Activated naive CD4-positive, alpha-beta T cell treated with anti-CD3 and anti-CD28 coated beads, Interleukin-2, amount 10 ng/mL, durations not matched to agents 7 days and 5 days (primary cell): ENCODE measurements at places on chromosomes 13 and 19.
A peak's percentile ranks its signal among the peaks of the same experiment; 100 is the strongest.

DNA sequence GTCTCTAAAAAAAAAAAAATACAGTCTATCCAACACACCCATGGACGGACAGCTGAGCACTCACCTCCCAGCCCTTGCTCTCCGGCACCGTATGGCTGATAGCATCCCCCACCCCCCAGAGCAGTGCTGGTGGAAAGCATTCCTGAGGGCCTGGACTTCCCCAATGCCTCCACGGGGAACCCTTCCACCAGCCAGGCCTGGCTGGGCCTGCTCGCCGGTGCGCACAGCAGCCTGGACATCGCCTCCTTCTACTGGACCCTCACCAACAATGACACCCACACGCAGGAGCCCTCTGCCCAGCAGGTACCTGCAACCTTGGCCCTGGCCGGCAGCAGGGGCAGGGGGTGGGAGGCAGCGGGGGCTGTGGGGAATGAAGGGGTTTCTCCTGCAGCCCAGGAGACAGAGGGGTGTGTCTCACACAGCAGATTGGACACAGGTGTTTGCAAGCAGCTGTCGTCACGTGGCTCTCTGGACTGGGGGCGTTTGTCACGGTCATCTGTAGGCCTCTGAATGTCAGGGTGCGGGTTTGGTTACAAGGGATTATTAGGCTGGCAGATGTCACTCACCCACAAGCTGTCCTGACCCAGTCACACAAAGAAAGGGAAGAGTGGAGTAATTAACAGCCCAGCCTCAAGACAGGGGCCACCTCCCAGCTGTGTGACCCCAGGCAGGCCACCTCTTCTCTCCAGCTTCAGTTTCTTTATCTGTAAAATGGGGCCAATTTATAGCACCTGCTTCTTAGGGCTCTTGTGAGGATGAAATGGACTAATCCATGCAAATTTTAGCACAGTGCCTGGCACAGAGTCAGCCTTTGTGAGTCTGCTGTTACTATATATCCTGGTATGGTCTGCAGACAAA lies 19.3 kb downstream of the PLD3 start:
- no peak for DNase-seq

DNA sequence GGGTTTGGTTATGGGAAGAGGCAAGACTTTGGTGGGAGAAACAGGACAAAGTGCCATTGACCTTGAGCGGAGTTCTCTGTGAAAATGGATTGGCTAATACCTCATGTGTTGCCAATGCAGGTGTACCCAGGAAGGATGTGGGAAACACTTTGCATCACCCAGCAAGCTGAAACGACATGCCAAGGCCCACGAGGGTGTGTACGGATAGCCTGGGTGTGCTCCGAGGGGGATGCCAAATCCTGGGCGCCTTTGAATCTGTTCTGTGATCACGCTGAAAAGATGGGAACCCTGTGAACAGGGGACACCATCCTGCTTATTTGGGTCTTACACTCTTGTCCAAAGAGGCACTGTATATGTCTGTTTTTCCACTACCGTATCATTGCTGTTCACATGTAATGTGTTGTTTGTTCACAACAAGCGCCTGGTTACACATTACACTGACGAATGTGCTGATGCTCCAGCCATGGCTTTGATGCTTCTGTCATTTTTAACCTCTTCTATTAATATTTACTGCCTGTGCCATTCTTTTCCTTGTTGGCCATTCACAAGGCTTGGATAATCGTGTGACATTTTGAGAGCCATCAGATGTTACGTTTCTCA lies 8.3 kb downstream of the GTF3A start:
- no peak for DNase-seq

- peak; percentile 56 for DNase-seq
Measured at GRCh38 chr19:48896191-48896720, 2.3 kb downstream of the TULP2 start.

GRCh38 chr13:89584058-89584620 lies 1763.3 kb upstream of the MIR17HG start:
- no peak for DNase-seq

DNA sequence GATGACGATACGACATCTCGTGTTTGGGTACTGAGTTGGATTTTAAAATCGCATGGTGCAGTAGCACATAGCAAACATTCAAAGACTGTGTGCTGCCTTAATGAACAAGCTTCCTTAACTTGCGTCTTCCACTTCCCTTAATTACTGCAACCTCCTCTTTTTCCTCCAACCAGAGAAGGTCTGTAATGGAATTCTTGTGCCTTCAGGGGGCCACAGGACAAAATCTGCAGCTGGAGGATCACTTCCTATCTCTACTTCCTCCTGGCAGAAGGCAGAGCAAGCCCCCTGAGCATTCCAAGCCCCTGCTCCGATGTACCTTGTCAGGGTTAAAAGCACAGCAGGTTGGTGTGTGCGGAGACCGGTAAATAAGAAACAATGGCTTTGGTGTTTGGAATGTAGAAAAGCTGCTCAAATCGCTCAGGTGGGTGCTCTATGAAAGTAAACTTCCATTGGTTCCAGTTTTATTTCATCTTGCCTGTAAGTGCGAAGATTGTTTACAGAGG lies 151.3 kb upstream of the UQCRFS1 start:
- DNase-seq, result no peak

DNA sequence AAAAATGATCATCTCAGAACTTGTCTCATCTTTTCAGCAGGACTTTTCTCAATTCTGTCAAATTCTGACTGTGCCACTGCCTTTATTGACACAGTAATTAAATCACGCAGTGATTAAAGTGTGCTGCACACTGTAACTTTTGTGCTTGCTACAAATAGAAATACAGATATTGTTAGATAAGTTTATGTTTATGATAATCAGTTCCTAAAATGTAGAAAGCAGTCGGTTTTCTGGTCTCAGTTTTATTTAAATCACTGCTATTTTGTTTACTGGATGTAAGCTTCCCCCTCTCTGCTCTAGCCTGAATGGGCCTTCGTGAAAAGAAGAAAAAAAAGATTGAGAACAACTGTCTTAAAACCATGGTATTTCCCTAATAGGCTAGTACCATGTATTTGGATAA lies 258.8 kb upstream of the STARD13 start:
- no peak for DNase-seq

- peak; percentile 64 for DNase-seq
Measured at GRCh38 chr13:28058866-28059613, 41.3 kb downstream of the FLT3 start.

GRCh38 chr13:50887151-50887550 lies 22.4 kb upstream of the RNASEH2B start:
- no peak for DNase-seq

DNA sequence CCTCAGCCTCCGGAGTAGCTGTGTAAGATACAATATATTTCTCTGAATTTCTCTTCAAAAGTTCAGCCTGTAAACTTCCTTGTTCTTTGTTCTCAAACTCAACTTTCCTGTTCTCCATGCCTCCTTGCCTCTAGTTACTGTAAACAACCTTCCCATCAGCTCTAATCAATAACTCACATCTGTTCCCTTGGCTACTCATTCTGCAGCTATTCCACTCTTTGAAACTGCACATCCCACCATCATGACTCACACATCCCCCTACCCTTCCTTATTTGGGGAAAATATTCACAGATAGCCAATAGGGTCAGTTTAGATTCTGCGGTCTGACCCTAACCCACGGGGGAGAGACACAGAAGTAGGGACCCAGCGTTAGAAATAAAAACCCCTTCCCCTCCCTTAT lies 2.0 kb downstream of the ZNF562 start:
- no peak for DNase-seq

DNA sequence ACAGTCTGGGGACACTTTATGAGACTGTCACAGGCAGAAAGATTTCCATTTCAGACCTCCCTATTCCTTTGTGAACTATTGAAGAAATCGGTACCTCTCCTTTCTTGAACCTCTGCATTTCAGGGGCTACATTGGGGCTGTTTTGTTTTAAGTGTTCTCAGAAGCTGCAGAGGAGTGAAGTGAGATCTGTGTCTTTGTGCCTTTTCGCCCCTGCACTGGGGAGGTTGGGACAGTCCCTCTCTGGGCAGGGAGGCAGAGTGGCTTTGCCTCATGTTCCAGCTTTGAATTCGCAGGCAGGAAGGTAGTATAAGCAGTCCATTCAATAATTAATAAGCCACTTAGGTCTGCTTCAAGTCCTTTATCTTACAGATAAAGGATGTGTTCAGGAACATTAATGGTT lies 9.5 kb upstream of the AMER2 start:
- DNase-seq, result no peak

DNA sequence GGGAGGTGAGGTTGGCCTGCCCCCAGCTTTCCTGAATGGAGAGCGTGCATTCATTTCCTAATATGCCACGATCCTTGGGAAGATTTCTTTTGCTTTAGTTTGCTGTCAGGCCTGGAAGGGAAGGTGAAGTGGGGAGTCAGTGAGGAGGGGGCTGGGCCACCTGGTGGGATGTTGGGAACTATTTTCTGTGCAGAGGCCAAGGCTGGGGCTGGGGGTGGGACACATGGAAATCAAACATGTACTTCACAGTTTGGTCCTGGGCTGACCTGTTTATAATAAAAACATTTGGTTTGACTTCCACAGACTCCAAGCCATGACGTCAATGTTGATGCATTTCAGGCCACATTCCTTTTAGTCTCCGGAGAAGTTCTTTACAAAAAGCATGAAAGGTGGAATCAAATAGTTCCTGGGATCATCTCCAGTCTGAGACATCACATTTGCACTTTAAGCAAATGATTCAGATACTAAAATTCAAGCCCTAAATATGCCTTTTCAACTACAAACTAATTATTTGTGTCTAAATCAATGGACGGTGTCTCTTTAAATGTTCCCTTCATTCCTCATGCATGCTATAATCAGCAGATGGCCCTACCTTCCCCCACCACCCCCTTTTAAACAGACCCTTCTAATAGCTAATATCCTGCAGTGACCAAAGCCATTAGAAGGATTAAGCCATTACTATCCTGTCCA lies 41.5 kb upstream of the MEDAG start:
- no peak for DNase-seq

DNA sequence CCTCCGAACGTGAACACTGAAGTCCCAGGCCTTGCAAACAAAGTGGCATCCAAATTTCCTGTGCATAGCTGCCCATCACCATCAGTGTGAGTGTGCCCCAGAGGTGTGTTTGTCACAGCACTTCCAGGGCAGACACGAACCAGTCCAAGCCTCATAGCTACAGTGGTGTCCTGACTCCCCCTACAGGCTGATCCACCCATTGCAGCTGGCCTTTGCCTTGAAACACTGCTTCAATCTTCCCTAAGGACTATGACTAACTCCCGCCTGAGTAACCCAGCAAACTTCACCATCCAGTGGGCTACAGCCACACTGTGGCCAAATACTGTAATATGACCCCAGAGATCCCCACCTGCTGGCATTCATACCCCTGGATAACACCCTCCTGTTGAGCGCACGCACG lies 3.9 kb downstream of the ZNF266 start:
- peak; percentile 63 for DNase-seq

- DNase-seq, result no peak
Measured at GRCh38 chr19:54203151-54203611, 2.5 kb downstream of the RPS9 start.

DNA sequence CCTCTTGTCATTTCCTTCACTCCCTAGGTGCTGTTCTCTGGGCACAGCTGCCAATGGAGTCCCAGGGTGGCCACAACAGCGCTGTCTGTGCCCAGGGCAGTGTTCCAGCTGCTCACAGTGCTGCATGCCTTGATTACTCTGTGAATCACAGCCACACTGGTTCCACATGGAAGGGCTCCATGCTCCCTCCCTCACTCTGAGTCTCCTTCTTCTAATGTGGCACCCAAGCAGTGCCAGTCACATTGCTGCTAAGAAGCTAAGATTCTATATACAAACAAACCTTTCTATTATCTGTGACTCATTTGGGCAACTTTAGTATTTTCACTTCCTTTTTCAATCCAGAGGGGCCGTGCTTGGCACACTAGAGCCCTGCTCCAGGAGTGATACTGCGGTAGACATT lies 248.7 kb downstream of the TDRD3 start:
- no peak for DNase-seq

DNA sequence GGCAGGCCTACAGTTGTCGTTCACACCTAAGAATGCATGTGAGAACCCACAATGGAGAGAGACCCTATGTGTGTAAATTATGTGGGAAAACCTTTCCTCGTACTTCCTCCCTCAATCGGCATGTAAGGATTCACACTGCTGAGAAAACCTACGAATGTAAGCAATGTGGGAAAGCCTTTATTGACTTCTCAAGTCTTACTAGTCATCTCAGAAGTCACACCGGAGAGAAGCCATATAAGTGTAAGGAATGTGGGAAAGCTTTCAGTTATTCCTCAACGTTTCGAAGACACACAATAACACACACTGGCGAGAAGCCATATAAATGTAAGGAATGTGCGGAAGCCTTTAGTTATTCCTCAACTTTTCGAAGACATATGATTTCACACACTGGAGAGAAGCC lies 11.3 kb downstream of the ZNF555 start:
- no peak for DNase-seq

- DNase-seq, result no peak
Measured at GRCh38 chr13:105936816-105937215, 598.6 kb downstream of the EFNB2 start.

DNA sequence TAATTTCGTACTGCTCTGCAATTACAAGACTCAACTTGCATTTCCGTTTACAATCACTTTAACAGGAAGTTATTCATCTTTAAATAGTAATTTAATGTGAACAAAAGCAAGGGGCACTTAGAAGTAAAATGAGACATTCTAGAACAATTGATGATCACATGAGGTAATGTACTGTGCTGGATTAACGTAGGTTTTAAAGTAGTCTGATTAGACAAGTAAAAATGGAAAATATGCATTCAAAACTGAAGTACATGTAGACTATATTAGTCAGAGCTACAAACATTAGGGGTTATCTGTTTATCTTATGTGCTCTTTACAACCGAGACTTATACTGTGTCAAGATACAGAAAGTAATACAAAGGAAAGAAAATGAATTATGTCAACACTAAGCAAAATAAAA lies 1528.0 kb downstream of the SLITRK5 start:
- DNase-seq, result no peak

- DNase-seq, result no peak
Measured at GRCh38 chr13:26343816-26344215, 89.9 kb downstream of the CDK8 start.

DNA sequence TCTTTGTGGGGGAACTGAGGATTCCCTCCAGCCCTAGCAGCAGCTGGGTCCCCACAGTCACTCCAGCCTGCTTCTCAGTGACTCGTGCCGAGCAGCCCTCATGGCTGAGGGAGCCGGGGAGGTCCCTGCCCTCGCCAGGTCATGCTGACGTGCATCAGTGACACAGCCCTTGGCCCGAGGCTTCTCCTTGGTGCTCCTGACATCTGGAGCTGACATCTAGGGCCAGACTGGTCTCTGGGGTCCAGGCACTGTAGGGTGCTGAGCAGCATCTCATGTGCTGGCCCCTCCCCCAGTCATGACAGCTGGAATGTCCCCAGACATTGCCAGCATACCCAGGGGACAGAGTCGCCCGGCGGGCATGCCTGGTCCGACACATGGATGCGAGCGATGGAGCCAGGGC lies 14.4 kb downstream of the COMP start:
- DNase-seq, result no peak

DNA sequence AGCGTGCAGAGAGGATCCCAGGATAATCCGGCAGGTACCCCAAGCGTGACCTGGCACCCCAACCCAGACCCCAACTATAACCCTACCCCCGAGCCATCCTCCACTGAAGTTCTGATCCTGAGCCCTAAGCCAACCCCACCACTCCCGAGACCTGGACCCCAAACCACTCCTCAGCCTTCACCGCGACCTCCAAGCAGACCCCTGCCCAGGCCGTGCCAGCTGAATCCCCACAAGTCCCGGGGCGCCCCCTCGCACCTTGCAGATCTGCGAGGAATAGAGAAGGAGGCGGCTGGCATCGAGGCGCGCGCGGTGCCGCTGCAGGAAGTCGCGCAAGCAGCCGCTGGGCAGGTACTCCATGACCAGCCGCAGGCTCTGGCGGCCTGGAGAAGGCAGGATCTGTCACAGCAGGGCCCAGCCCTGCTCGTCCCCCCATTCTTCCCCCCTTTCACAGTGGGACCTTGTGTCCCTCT lies 10.1 kb upstream of the INSL3 start:
- no peak for DNase-seq
